Endothelial cell of coronary artery (primary cell): ENCODE measurements at places on chromosomes 1 and 21. TPM values are rescaled to one million over a fixed set of nuclear protein-coding genes. Genes with fewer than 3 reads are reported as not detected.

The SARS1 gene
- total RNA-seq, result 187 and 254 TPM in 2 replicates

The OPTC gene
- not detected in 2 replicates for total RNA-seq

The RAB7B gene
- 0.09 and 0.47 TPM in 2 replicates for total RNA-seq

The MAP1LC3C gene
- total RNA-seq, result not detected in 2 replicates

The SYNJ1 gene
- 7.0 and 7.5 TPM in 2 replicates for total RNA-seq

The CD48 gene
- not detected in 2 replicates for total RNA-seq

The CASZ1 gene
- total RNA-seq, result 0.72 and 1.5 TPM in 2 replicates

The RAB3B gene
- 10.0 and 21.7 TPM in 2 replicates for total RNA-seq

The METTL25B gene
- total RNA-seq, result 5.8 and 9.7 TPM in 2 replicates
